Memory B cell (primary cell): ENCODE measurements at places on chromosomes 1 and 21.
A peak's percentile ranks its signal among the peaks of the same experiment; 100 is the strongest.

DNA sequence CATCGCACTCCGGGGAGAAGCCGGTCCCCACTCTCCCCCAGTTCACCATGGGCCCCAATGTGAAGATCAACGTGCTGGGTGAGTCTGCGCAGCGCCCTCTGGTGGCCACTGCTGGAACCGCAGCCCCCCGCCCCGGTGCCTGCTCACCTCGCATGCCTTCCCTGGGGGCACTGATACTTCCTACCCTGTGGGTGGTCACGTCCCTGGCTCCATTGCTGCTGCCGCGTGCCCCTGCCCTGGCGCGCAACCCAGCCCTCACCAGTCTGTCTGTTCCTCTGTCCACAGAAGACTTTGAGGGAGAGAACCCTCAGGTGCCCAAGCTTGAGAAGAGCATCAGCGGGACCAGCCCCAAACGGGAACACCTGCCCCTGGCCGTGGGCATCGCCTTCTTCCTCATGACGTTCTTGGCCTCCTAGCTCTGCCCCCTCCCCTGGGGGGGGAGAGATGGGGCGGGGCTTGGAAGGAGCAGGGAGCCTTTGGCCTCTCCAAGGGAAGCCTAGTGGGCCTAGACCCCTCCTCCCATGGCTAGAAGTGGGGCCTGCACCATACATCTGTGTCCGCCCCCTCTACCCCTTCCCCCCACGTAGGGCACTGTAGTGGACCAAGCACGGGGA lies 7.6 kb downstream of the EFNA3 start:
- DNase-seq, result peak; percentile 95

GRCh38 chr1:7549277-7550161 lies 221.6 kb upstream of the VAMP3 start:
- no peak for DNase-seq

DNA sequence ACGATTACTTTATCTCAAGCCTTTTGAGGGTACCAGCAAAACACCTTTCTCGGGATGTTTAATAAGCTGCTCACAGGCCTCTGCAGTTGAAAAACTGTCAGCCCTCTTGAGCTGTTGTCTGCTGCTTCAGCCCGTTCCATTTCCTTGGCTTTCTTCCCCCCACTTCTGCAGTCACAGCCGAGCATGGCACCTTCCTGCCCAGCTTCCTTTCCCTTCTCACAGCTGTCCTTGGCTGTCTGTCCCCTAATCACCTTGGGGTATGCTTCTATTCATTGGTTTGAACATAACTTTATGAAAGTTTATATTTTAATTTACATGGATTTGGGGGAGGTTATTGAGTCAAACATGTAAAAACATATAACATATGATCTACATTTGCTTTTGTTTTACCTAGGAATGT lies 6.9 kb upstream of the PROX1 start:
- DNase-seq, result no peak

GRCh38 chr1:37478451-37478881 lies 4.1 kb downstream of the ZC3H12A start:
- no peak for DNase-seq

DNA sequence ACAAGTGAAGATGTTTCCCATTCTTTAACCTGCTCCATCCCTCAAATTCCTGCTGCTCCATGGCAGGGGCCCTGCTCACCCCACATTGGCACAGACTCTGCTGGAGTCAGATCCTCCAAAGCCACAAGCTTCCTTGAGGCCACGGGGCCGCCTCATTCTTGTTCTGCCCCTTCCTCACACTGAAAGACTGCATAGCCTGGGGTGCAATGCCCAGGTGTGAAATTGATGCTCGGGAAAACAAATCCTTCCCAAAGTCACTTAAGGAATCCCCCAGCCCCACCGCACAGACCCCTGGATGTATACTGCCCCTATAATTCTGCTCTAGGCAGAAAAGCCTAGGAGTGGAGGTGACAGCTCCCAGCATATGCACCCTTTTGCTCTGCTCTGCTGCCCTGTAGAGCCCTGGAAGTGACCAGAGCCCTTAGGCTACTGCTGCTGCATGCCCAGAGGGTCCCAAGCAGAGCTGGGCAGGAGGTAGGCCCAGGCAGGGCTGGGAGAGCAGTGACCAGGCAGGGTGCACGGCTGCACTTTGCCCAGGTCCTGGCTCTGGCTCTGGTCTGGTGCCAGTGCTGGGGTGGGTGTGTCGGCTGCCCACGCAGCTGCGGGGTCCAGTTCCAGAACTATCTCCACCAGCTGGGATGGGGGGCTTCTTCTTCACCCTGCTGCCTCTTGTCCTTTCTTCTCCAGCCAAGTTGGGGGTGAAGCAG lies 1.6 kb downstream of the HES2 start:
- DNase-seq, result no peak

GRCh38 chr1:29884740-29885139 lies 648.4 kb downstream of the PTPRU start:
- DNase-seq, result no peak

DNA sequence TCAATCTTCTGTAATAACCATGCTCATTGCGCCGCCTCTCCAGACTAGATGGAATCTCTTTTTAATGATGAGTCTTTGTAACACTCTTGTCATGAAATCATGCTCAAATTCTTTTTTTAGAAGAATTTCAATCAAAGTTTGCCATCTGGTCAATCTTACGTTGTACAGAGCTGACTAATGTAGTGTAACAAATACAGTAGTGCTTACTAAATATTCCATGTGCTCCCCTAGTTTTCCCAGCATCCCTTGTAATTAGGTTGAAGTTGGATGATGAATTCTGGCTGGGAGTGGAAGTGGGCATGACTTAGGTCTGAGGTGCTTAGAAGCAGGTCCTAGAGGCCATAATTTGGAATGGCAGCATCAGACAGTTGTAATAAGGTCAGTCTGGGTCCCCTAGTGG lies 309.1 kb upstream of the SNX7 start:
- DNase-seq, result no peak

GRCh38 chr1:159980076-159980475 lies 26.0 kb upstream of the SLAMF9 start:
- no peak for DNase-seq

DNA sequence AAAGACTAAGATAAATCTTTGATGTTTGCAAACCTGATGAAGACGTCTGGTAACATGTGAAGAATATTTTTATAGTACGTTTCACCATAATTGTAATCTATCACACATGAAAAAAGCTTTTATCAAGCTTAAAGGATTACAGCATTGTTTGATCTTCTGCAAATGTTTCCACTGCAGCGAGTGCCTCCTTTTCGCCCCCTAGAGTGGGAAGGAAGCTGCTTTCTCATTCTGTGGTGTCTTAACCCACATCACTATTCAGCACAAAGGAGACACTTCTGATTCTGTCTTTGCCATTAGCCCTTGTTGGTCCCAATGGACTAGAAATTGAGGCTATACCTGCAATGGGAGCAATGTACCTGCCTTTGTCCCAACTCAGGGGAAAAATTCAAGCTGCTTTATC lies 46.0 kb upstream of the IL12RB2 start:
- no peak for DNase-seq

GRCh38 chr21:23725576-23725975 lies 1881.7 kb downstream of the MRPL39 start:
- no peak for DNase-seq

DNA sequence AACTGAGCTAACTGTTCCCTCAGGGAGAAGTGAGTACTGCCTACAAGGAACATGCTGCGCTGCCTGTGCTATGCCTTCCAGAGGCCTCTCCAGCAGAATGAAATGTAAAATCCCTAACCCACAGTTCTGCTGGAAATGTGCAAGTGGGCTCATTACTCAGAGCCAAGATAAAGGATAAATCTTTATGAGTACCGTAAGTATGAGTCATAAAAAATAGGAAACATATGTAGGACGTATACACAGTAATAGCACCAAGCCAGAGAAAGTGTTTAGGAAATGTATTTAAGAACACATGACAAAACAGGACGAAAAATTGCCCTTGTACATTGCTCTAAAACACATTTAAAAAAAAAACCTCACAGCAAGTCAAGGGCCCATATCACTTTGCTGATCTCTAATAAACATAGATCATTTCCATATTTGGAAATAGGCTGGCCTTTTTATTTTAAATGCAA lies 104.6 kb downstream of the TGFBR3 start:
- DNase-seq, result no peak
